Nucleus accumbens (tissue), 56 donors: ENCODE measurements at places on chromosomes 7 and 10.

- no peak for DNase-seq
Observed at GRCh38 chr7:63080406-63080805, 918.2 kb upstream of the ZNF722 start.

GRCh38 chr7:36127075-36127740, 25.8 kb upstream of the EEPD1 start:
- no peak for DNase-seq

DNA sequence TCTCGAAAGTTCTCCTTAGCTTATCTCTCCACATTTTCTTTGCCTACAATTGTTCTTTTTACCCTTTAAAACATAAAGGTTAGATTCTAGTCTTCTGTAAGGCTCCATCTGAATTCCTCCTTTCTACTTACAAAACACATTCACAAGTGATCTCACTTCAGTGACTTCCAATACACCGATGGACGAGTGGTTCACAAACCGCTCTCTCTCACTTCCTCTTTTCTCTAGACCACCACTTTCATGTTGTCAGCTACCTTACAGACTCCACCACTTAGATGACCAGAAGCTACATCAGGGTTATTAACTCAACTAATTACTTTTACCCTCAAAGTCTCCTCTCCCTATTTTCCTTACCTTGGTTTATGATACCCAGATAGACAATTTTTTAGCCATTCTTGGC, 11.8 kb downstream of the MET start:
- DNase-seq, result no peak

DNA sequence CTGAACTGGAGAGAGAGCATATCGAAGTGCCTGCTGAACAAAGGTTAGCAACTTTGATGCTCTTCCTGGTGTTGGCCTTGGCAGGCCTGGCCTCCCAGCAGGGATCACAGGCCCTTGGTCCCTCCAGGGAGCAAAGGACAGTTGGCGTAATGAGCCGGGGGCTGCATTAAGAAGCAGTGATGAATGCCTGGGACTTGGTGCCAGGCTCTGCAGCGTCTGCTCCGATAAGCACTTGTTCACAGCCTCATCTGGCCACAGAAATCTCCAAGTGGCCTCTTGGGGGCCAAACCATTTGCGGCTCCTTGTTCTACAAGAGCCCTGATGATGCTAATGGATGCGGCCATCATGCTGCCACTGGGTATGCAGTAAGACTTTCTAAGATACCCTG, 31.8 kb downstream of the CRHR2 start:
- no peak for DNase-seq

GRCh38 chr7:105461518-105461917, 60.6 kb downstream of the PUS7 start:
- no peak for DNase-seq

DNA sequence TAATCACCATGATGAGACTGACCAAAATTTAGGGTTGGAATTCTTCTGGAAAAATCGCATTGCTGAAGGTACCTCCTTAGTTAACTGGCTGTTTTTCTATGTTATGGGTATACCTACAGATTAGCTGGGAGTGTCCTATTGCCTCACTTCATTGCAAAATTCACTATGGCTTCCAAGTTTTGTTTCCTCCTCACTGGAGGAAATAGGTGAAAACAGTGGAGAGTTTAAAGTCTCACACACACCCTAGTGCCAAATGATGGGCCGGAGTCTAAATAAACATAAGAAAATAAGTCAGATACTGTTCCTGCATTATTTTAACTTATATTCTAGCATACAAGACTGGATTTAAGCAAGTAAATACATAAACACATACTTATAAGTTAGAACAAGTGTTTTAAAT, 98.2 kb downstream of the AHR start:
- no peak for DNase-seq

GRCh38 chr10:80486785-80487420, 32.8 kb downstream of the TSPAN14 start:
- no peak for DNase-seq

- DNase-seq, result no peak
Observed at GRCh38 chr10:1299041-1299726, 243.0 kb downstream of the WDR37 start.

- no peak for DNase-seq
Observed at GRCh38 chr7:107691716-107692115, 31.1 kb downstream of the SLC26A4 start.

GRCh38 chr7:85306115-85306514, 119.3 kb upstream of the SEMA3D start:
- no peak for DNase-seq

DNA sequence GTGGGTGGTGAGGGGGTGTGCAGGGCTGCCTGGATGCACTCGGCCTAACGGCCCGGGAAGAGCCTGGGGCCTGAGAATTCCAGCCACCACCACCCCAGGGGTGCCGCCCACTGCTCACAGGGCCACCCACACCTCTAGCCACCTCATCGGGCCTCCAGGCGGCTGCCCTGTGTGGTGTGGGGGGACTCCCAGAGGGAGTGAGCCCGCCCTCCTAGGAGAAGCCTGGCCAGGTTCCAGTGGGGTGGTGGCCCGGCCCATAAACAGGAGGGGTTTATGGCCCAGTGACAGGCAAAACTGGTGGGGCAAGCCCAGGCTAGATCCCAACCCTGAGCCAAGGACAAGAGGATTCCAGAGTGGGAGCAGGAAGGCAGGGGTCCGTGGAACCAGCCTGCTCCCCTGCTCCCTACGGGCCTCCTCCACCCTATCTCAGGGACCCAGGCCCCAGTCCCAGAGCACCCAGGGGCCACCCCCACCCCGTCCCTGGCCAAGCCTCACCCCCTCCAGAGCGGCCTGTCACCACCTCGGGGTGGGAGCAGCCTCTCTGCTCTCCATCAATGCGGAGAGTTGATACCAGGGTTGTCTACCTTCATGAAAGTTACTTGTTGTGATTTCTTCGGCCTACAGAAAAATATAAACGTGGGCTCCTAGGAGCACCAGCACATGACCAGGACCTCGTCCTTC, 20.2 kb upstream of the PDGFA start:
- no peak for DNase-seq

DNA sequence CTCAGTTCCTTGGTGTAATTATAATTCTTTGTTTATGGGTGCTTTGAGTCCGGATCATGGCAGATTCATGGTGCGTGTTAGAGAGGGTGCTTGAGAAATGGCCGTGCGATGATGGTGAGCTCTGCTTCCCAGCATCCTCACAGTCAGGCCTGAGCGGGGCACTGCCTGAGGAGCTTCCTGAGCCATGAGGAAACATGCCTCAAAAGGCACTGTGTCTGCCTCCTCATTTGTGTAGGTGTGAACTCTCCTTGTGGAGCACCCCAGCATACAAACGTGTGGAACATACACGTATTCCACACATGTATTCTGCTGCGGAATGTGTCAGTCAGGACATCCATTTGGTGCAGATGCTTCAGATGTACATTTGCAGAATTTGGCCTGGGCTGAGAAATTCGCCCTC, 205.4 kb downstream of the CELF2 start:
- DNase-seq, result no peak

- no peak for DNase-seq
Observed at GRCh38 chr10:28945959-28946358, 268.6 kb downstream of the BAMBI start.

GRCh38 chr10:75019370-75019769, 92.1 kb upstream of the SAMD8 start:
- DNase-seq, result no peak

GRCh38 chr10:61148451-61148850, 204.5 kb upstream of the RHOBTB1 start:
- no peak for DNase-seq

GRCh38 chr7:122305475-122306319, 1.1 kb upstream of the FEZF1 start:
- DNase-seq, result no peak

DNA sequence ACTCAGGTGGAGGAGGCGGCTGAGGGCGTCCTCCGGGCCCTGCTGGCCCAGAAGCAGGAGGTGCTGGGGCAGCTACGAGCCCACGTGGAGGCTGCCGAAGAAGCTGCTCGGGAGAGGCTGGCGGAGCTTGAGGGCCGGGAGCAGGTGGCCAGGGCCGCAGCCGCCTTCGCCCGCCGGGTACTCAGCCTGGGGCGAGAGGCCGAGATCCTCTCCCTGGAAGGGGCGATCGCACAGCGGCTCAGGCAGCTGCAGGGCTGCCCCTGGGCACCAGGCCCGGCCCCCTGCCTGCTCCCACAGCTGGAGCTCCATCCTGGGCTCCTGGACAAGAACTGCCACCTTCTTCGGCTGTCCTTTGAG, 2.8 kb downstream of the TRIM56 start:
- no peak for DNase-seq

GRCh38 chr7:105596866-105597265, 15.6 kb upstream of the EFCAB10 start:
- no peak for DNase-seq

DNA sequence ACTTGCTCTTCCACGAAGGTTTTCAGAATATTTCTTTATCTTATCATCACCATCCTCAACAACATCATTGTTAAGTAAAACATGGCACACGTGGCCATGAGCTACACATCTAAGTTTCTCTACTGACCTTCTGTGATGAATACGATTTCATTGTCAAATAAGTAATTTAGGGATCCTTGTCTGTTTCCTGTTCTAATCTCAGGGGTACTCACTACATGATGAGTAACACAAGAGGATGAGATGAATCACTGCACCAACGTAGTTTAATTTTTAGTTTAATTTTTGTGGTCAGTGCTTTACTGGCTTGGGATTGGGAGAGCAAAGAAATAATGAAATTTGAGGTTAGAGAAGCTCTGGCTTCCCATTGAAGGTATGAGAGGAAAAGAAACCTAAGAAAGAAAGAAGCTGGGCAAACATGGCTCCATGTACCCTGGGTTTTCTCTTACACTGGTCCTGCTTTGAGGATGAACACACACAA, 461.9 kb upstream of the KLF6 start:
- DNase-seq, result no peak

GRCh38 chr7:139771001-139771956, 6.5 kb downstream of the HIPK2 start:
- DNase-seq, result no peak

DNA sequence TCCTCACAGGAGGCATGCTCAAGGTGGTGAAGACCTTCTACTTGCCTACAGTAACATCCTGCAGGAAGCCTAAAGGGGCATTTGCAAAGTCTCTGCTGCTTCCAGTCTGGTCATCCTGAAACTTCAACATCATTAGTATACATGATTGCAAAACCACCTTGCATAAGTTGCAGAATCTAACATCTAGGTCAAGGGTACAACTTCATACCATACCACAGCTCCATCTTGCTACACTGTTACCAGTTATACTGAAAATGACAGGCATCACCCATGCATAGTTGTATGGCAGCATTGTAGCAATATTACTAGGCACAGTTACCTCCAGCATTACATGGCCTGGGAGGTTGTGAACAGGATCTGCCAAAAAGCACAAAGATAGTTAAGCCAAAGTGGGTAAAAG, 13.7 kb upstream of the MACROH2A2 start:
- no peak for DNase-seq

- DNase-seq, result no peak
Observed at GRCh38 chr10:106106114-106106513, 1058.4 kb downstream of the SORCS1 start.

DNA sequence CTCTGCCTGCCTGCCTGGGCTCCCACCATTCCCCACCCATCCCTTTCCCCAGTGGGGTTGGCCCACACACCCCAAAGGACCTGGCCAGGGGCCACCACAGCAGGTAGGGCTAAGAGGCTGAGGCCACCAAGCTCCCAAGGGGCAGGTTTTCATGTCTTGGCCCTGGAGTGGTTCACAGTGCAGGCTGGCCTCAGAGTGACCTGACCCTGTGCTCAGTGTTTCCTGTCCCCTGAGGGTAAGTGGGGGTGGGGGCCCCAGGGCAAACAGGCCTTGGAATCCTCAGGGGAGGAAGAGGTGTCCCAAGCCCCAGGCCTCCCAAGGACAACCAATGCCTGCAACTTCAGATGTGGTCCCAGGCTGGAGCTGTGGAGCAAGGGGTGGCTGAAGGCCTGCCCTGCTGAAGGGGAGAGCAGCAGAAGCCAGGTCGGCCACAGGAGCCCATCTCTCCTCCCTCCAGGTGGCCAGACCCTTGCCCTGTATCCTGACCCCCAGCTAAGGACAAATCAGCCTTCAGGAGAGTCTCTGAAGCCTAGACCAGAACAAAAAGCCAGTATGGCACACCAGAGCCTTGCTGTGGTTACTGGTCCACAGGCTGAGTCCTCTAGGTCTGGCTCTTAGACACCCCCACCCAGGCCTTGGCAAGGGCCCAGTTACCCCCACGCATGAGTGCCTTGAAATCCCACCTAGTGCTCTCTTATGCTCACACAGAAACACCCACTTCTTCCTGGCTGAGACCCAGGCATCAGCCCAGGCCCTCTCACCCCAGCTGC, 27.6 kb downstream of the POLL start:
- DNase-seq, result no peak

DNA sequence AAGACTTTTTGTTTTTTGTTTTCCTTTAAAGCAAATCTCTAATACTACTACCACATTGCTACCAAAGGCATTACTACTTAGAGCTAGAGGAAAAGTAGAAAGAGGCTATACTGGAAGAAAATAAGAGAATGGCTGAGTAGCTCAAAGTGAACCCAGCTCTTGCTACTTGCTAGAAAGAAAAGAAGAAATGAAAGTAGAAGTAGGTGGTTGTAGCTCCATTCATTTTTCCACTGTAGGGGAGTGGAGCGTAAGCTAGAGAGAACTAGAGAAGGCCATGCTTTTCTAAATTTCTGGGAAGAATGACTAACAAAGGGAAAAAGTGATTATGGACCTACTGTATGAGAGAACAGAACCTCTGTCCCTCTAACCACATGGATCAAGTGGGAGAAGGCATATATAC, 184.4 kb downstream of the PON1 start:
- DNase-seq, result no peak

DNA sequence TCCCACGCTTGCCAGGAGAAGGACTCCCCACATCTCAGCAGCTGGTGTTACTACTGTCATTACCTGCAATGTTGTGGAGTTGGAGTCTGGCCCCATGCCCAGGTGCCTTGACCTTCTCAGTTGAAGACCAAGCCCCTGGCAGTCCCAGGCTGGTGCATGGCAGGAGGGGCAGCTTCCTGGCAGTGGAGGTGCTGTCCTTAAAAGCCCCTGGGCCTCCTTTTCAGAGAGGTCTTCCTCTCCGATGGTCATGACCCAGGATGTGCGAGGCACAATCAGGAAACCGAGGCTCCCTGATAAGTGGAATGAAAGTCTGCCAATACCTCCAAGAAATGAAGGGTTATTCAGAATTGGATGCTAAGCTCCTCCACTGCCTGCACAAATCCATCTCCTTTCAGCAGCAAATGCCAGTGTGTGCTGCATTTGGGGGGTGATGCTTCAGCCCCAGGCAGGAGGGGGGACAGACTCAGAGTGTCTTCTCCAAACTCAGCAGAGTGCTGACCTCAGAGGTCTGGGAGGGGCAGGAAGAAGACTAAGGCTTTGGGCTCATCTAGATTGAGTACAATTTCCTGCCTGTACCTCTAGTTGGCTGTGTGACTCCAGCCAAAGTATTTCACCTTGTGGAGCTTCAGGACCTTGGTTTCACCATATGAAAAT, 97.0 kb upstream of the DDC start:
- no peak for DNase-seq

GRCh38 chr10:88288320-88289059, 294.6 kb downstream of the RNLS start:
- DNase-seq, result no peak

GRCh38 chr7:106480616-106481031, 180.3 kb downstream of the CCDC71L start:
- DNase-seq, result no peak
